ENCODE measurements at places on chromosomes 11 and 22.

DNA sequence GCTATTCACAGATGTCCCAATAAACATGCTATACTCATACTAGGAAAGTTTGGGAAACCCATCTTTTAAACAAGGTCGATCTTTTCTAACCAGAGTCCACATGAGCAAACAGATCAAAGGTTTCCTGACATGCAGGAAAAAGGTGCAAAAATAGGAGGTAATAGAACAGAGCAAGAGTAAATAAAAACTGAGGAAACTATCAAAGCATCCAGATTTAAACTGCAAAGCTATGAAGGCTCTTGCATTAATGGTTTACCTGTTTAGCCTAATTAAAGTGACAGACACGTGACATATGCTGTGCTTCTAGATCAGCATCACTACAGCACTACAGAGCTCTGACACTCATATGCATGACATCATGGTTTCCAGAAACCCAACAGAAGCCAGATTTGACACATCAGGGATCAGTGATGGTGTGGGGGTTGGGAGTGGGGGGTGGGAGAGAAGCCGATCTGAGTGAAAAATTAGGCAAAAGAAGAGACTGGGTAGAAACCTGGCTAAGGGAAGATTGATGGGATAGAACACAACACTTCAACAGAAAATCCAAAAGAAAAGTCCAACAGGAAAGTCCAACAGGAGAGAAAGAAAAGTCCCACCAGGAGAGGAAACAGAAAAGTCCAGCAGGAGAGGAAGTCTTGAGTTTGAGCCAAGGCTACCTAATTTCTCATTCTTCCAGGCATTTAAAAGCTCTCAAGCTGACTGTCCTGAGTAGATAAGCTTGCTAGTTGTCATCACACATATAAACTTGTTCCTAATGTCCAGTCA lies 262.3 kb downstream of the SOX6 start:
- no peak for DNase-seq

- no peak for DNase-seq
Observed at GRCh38 chr22:27111796-27112672, 454.6 kb downstream of the MIAT start.

DNA sequence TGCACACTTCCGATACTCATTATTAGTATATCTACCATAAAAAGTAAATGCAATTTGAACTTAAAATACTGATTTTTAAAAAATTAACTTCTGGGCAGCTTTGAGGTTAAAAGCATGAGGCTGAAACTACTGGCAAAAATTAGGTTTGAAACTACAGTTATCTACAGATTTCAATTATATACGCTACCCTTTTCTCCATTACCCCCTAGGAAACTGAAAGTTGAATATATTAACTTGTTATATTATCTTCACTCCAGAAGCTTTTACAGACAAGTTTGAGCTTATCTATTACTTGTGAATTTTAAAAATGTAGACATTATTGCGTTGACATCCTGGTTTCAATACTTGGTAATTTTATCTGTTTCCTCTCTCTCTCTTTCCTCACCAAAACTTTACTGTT lies 96.7 kb upstream of the DDI1 start:
- DNase-seq: no peak

- no peak for DNase-seq
Observed at GRCh38 chr22:48824712-48825651, 1002.7 kb downstream of the BRD1 start.

DNA sequence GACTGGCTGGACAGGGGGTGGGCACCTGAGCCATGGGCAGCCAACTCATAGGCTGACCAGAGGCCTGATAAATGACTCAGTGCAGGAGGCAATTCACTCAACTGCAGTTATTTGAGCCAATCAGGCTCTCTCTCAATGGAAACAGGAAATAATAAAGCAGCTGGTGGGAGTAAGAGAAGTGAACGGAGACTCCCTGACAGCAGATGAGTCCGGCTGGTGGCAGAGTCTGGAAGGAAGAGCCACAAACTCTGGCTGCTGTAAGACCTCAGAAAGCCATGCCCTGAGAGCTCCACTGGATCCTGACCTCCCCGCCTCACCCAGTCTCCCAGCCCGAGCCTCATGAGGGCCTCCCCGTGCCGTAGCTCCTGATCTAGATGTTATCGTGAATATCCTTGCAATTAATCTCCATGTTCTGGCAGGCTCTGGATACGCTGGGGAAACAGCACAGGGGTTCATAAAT lies 69.8 kb downstream of the TRIM29 start:
- DNase-seq: peak; percentile 78

DNA sequence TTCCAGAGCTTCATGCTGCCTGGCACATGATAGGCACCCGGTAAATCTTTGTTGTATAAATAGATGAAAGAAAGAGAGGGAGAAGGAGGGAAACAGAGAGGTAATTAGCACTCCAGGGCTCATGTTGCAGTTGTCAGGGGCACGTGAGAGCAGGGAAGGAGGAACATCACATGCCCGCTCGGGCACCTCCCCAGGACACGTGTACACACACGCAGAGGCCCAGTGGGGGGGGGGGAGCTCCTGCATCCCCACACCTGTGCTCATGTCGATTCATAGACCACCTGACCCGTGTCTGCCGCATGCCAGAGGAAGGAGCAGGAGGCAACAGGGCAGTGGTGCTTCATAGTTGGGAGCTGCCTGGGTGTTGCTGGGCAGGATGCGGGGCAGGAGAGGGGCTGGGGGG lies 37.1 kb upstream of the NNMT start:
- DNase-seq: no peak

DNA sequence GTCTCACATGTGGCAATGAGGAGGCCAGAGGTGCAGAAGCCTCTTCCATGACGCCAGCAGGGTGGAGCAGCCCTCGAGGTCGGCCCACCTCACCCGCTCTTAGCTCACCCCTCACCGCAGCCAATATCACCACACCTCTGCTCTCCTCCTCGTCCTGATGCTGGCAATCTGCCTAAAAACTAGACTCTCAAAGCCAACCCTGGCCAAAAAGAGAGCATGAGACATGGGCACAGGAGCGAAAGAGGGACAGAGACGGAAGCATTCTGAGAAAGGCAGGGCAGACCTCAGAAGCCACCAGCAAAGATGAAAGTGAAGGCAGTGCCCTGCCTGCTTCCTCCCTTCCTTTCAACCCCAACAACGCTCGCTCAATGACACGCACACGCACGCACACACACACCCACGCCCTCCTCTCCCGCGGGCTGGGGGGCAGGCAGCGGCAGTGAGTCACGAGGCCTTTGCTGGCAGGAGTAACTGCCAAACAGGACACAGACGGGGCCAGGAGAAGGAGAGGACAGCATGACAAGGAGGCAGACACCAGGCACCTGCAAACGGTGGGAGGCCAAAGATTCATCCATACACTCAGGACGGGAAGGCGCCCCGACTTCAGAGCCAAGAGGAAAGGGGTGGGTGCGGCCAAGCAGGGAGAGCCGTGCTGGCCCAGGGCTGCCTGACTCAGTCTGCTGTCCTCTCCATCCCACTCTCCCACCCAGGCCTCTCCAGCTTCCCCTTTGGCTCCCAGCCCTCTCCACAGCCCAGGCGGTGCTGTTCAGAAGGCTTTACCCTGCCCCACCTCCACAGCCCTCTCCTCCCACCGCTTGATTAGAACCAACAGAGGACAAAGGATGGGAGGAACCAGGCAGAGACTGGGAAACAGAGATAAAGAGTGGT lies 11.4 kb downstream of the IGSF9B start:
- DNase-seq: peak; percentile 40

- DNase-seq: no peak
Observed at GRCh38 chr11:70694371-70694770, 296.0 kb downstream of the CTTN start.

DNA sequence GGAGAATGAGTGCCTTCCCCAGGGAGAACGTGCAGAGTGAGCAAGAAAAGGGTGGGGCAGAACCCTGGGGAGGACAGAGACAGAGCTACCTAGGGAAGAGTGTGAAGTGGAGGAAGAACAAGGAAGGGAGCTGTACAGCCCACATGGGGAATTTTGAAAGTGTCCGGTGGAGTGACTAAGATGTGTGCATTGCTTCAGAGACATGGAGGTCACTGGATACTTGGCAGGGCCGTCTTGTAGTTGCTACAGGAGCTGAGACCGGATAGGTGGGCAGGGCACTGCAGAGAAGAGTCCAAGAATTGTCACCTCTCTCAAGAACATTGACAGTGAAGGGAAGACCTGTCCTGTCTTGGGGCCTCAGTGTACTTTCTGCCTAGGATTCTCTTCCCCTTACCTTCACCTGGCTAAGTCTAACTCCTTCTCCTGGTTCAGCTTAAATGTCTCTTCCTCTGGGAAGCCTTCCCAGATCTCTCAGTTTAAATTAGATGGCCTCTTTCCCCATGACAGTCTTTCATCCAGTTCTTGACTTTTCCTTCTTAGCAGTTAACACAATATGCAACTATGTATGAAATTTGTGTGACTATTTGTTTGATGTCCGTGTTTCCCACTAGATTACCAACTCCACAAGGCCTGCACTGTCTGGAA lies 9.2 kb upstream of the P2RY6 start:
- peak; percentile 48 for DNase-seq

- DNase-seq: no peak
Observed at GRCh38 chr11:35066030-35066429, 72.9 kb upstream of the CD44 start.

- peak; percentile 19 for DNase-seq
Observed at GRCh38 chr11:111982019-111982464, 43.2 kb upstream of the DLAT start.

GRCh38 chr11:5684646-5685362 lies at the start of gene TRIM5:
Gene TRIM5 (minus strand): TSS chr11:5685074. CDS start chr11:5680177, 4,897 bp downstream.
- DNase-seq: peak; percentile 97

DNA sequence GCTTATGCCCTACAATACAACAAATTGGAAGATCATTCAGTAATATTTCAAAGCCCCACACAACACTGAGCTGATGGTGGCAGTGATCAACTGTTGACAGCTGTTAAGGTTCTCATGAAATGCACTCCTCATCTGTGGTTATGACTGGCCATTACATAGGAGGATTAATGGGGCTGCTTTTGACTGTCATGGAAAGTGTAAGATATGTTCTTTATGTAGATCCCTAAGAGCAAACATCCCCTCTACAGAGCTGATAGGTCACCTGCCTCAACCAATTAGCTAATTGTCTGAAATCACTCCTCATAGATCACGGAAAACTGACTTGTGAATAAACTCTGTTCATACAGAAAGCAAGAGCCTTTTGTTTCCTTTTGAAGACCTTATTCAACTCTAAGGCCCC lies 78.1 kb downstream of the GAB2 start:
- DNase-seq: no peak

DNA sequence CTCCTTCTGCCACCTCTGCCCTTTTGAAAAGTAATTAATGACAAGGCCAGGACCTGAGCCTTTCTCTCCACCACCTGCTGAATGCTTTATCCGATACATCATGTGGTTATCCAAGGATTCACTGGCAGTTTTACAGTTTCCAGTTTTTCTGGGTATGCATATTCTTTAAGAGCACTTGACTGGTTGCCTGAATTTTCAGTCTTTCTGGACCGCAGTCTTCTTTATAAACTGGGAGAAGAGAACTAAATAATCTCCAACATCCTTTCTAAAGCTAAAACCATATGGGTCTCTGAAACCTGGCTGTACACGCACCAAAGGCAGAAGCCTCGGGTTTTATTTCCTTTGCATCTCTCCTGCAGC lies 65.1 kb downstream of the BTG4 start:
- DNase-seq: no peak

- DNase-seq: no peak
Observed at GRCh38 chr11:75625021-75625420, 43.8 kb downstream of the MAP6 start.

DNA sequence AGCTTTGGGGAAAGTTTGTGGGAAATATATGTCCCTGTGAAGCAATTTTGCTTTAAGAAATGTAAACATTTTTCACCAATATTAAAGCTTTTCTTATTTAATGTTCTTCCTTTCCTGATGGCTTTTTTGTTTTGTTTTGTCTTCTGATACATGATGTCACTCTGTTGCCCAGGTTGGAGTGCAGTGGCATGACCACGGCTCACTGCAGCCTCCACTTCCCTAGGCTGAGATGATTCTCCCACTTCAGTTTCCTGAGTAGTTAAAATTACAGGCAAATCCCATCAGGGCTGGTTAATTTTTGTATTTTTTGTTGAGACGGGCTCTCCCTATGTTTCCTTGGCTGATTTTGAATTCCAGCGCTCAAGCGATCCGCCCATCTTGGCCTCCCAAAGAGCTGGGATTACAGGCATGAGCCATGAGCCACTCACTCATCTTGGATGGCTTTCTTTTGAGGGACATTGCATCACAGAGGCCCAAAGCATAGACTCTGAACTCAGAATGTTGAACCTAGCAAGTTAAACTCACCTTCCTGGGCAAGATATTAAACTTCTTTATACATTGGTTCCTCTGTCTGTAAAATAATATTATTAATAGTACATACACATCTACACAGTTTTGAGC lies 651 bp upstream of the CARD16 start:
- DNase-seq: no peak

- DNase-seq: no peak
Observed at GRCh38 chr22:50703726-50704509, 31.3 kb downstream of the SHANK3 start.

DNA sequence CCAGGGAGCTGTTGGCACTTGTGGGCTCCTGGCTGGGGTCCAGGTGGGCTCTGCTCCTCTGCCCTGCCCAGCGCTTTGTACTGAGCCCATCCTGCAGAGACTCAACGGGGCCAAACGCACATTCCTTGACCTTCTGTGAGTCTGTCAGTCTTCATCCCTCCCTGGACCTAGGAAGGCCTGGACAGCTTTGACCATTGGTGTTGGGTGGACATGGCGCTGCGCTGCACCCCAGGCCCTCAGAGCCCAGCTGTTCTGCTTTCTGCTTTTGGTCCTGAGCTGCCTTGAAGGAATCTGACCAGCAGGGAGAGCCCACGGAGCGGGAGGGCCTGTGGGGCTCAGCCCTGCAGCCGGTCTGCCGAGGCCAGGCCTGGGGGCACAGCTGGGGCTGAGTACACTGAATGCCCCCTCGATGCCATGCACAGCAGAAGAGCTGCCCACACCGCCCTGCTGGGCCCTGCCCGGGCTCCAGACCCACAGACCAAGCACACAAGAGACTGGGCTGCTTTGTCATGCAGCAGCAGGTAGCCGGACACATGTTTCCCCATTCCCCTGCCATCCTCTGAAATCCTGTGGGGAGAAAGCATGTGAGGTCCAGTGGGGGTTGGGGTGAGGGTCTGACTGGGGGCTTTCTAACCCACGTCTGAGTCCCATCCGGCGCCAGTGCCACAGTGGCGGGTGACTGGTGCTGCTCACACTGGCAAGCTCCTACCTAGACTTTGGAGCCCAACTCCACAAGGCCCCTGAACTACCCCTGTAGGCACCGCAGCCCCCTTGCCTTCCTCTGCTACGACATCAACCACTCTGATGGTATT lies 24.1 kb upstream of the CCDC188 start:
- DNase-seq: no peak

Measured in HT1080 (cell line).